Purkinje cell (primary cell): ENCODE measurements at places on chromosomes 2 and 18. TPM values are rescaled to one million over a fixed set of nuclear protein-coding genes. Genes with fewer than 3 reads are reported as not detected.

CD302 gene
- polyA plus RNA-seq: 3.3 and 5.9 TPM in 2 replicates

SIGLEC15 gene
- not detected in 2 replicates for polyA plus RNA-seq

CROCC2 gene
- polyA plus RNA-seq: not detected in 2 replicates

ATP8B1 gene
- 0.11 TPM in 1 of 2 replicates, not detected in the other for polyA plus RNA-seq

RAX gene
- not detected in 2 replicates for polyA plus RNA-seq

MDH1B gene
- polyA plus RNA-seq: 11.8 TPM in 2 replicates

CCDC121 gene
- polyA plus RNA-seq: 2.7 and 3.4 TPM in 2 replicates

TACR1 gene
- polyA plus RNA-seq: 0.47 and 0.99 TPM in 2 replicates

GPR155 gene
- polyA plus RNA-seq: 24.9 and 25.8 TPM in 2 replicates

SRD5A2 gene
- polyA plus RNA-seq: not detected in 2 replicates

ERICH2 gene
- polyA plus RNA-seq: 18.1 and 23.4 TPM in 2 replicates

CELF4 gene
- 3.8 and 35.4 TPM in 2 replicates for polyA plus RNA-seq

PDE1A gene
- polyA plus RNA-seq: 16.7 and 24.6 TPM in 2 replicates

PSMA8 gene
- 1.5 and 2.1 TPM in 2 replicates for polyA plus RNA-seq

GALNT13 gene
- polyA plus RNA-seq: 16.1 and 17.3 TPM in 2 replicates

SMAD4 gene
- 5.0 and 11.7 TPM in 2 replicates for polyA plus RNA-seq

DPP4 gene
- polyA plus RNA-seq: 0.11 TPM in 1 of 2 replicates, not detected in the other

SPDYA gene
- polyA plus RNA-seq: 2.3 and 3.0 TPM in 2 replicates

CYP26B1 gene
- polyA plus RNA-seq: 1.1 and 2.8 TPM in 2 replicates

SLC23A3 gene
- not detected in 2 replicates for polyA plus RNA-seq
